Psoas muscle (tissue), 8 donors: ENCODE measurements at places on chromosomes 7 and 10. TPM values are rescaled to one million over a fixed set of nuclear protein-coding genes. Genes with fewer than 3 reads are reported as not detected.

STEAP1B gene
- total RNA-seq, result 0.90 TPM

VGF gene
- total RNA-seq, result not detected

MRPS17 gene
- total RNA-seq, result 34.6 TPM

GRCh38 chr7:32126843-32127242, 56.6 kb upstream of the PDE1C start:
- no peak for DNase-seq
- H3K4me3 ChIP-seq, result no peak overlapping the region
- H3K27ac ChIP-seq, result no peak overlapping the region
- no peaks in the 10 kb centered on the region for H3K27me3 ChIP-seq

- peaks cover 40% of the 10 kb centered on the region for H3K27me3 ChIP-seq
- H3K27ac ChIP-seq, result no peak overlapping the region
- no peaks in the 10 kb centered on the region for H3K4me1 ChIP-seq
- no peaks in the 10 kb centered on the region for H3K36me3 ChIP-seq
- DNase-seq, result no peak
Measured at GRCh38 chr7:76281006-76281705, 21.3 kb upstream of the HSPB1 start.

- no peaks in the 10 kb centered on the region for H3K4me1 ChIP-seq
- H3K36me3 ChIP-seq, result no peaks in the 10 kb centered on the region
- no peak for DNase-seq
- no peak overlapping the region for H3K27ac ChIP-seq
- H3K4me3 ChIP-seq, result no peak overlapping the region
Measured at GRCh38 chr7:159027789-159028507, 116.7 kb downstream of the VIPR2 start.

GRCh38 chr10:124544711-124545110, 83.1 kb downstream of the LHPP start:
- H3K4me1 ChIP-seq, result peaks cover 11% of the 10 kb centered on the region
- H3K36me3 ChIP-seq, result no peaks in the 10 kb centered on the region
- DNase-seq, result no peak
- no peak overlapping the region for H3K4me3 ChIP-seq
- no peak overlapping the region for H3K27ac ChIP-seq

GRCh38 chr10:76902949-76903348, 734.7 kb downstream of the KCNMA1 start:
- no peak overlapping the region for H3K27ac ChIP-seq
- H3K36me3 ChIP-seq, result no peaks in the 10 kb centered on the region
- DNase-seq, result peak; percentile 55
- H3K4me3 ChIP-seq, result no peak overlapping the region
- H3K4me1 ChIP-seq, result no peaks in the 10 kb centered on the region

DNA sequence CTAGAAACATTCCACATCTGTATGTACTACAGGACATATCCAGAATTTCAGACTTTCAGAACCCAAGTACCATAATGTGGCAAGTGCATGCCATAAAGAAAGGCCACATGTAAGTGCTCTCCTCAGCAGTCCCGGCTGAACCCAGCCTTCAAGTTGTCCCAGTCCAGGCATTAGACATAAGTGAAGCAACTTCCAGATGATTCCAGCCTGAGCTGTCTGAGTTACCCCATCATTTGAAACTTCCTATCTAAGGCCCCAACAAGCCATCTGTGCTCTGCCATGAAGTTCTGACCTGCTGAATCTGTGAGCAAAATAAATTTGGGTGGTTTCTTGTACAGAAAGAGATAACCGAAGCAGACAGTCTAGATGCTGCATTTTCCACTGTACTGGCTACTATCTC, 218.8 kb downstream of the IPMK start:
- no peak for DNase-seq
- no peak overlapping the region for H3K27ac ChIP-seq
